ENCODE measurements at places on chromosomes 12 and 14.
A peak's percentile ranks its signal among the peaks of the same experiment; 100 is the strongest.

DNA sequence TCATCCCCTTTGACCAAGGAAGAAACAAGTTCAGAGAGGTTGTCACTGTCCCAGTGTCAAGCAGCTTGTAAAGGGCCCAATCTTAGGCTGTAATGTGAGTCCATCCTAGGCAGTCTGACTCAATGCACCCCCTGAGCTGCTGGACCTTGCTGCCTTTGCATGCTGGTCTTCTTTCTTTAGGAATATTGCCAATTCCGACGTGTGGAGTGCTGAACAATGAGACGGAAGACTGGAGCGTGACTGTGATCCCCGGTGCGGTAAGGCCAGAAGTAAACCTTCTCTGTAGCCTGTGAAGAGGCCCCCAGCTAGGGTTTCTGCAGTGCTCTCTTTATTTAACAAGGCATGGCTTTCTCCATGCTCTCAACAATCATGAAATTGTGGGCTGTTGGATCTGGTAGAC is 963 bp downstream of the TCTN2 start:
- DNase-seq, result no peak

DNA sequence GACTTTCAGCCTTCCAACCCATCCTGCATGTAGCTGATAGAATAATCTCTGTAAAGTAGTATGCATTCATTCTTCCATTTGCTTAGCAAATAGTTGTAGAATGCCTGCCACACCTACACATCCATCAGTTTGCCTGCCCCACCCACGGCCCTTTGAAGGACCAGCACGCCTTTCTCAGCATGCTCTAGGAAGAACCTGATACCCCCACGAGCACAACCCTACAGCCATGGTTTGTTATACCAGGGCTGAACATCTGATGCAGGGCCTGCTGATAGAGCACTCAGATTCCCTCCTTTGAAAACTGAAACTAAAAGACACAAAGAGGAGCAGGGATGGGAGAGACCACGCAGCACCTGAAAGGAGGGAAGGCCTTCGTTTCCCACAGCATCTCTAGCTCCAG is 205.1 kb downstream of the ANO2 start:
- no peak for DNase-seq

GRCh38 chr12:88566430-88566829 is 13.8 kb downstream of the KITLG start:
- DNase-seq, result no peak

DNA sequence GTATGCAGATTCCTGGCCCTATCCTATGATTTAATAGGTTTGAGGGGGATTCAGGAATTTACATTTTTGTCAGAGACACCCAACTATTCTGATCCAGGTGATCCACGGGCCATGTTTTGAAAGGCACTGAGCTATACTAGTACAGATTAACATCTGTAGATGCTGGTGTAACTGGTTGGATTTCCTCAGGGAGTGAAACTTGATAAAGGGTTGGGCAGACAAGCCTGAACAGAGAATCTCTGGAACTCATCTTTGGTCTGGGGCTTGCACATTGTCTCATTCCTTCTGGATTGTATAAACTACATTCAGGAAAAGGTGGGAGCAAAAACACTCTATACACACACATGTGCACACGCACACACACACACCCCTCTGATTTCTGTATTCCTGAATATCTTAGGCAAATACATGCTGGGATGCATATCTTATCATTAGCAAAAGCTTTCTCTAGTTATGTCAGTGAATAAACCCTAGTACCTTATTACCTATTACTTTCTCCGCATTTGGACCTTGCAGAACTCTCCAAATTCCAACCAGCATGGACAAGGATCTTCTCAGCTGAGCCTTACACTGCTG is 104.6 kb downstream of the SLC38A1 start:
- DNase-seq, result no peak

GRCh38 chr12:16118586-16118985 is 158.9 kb downstream of the SLC15A5 start:
- DNase-seq, result no peak

DNA sequence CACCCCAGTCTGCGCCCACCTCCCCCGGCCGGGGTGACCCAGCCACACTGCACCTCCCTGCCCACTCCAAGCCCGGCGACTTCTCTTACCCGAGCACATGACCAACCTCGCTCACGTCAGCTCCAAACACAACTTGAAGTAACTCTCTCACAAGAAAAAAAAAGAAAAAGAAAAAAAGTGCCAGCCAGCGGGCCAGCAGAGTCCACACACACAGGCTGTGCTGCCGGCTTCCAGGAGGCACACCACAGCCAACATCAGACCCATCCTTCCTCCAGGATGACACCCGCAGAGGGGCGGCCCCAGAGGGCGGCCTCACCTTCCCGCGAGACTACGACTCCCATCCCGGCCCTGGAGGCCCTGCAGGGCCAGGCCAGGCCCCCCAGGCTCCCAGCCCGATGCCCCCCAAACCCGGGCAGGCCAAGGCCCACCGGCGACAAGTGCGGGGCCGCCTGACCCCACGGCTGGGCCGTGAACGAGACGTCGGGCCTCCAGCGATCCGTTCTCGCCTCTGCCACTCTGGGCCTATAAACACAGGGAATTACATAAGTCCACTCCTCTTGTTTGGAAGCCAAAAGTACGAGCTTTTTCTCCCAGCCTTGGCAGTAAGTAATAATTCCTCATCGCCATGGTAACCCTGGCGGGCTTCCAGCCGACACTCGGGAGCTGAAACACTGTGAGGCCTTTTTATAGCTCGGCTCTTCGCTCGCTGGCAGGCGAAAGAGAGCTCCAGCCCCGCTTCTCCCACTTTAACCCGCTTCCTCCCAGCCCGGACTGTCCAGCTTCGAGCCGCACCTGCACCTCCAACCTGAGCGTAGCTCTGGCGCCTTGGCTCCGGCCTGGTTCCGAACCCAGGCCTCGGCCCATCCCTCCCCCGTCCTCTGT is 49.1 kb downstream of the NCOR2 start:
- peak; percentile 99 for DNase-seq

DNA sequence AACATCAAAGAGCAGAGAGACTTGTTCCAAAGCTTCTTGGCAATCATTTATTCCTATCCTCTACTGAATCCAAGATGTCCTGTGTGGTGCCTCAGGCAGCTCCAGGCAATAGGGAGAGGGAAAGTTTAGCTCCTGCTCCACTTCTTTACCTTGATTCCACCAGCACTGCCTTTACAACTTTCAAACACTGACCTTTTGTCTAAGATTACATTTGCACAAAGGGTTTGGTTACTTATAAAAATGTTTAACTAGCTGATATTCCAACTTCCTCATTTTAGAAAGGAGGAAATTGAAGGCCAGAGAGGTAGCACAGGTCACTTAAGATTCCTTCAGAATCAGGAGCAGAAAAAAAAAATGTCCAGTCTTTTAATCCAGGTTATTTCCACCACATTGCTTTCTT is 192.7 kb downstream of the BTG1 start:
- no peak for DNase-seq

DNA sequence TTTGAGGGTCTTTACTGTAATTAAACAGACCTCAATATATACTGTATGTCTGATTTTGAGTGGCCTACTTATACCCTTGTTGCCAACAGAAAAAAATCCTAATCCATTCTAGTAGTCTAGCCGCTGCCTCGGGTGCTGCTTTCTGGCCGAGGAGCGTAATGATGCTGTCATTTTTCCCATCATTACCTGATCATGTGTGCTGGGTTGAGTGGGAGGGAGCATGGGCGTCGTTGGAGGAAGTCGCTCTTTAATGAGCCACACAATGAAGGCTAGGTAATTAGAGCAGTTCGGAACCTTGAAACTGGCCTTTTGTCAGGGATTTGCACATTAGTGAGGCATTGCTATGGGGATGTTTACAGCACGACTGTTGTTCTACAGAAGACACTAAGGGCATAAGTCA is 76.1 kb upstream of the RFX4 start:
- no peak for DNase-seq

GRCh38 chr14:103808403-103809001 is 38.9 kb downstream of the PPP1R13B start:
- peak; percentile 71 for DNase-seq

DNA sequence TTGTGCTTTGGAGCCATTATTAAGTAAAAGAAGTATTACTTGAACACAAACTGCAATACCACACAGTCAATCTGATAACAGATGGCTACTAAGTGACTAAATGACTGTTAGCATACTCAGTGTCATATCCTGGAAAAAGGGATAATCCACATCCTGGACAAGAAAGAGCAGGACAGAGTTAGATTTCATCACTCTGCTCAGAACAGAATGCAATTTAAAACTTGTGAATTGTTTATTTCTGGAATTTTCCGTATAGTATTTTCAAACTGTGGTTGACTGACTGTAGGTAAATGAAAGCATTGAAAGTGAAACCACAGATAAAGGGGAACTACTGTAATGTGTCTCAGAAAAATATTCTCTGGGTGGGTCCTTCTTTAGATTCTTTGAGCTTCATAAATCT is 458.8 kb downstream of the TMEM117 start:
- no peak for DNase-seq

DNA sequence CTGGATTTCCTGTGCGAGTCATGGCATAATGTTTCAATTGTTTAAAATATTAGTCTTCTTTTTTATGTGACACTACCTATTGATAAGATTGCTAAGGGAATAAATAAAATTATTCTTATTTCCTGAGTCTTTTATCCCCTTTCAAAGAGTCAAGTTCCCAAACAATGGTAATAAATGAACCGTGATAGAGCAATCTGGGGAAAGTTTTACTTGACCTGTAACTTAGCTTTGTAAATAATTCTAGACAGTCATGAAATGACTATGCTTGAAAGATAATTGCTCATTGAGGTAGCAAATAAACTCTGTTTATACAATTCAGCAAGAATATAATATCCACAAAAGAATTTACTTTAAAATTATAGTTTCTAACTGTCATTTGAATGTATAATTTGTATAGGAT is 82.1 kb downstream of the TSPAN8 start:
- DNase-seq, result no peak

GRCh38 chr12:100476013-100476751 is 2.5 kb downstream of the NR1H4 start:
- DNase-seq, result no peak

GRCh38 chr12:116161588-116161987 is 115.9 kb downstream of the MED13L start:
- no peak for DNase-seq

- no peak for DNase-seq
Measured at GRCh38 chr12:59365133-59365532, 230.7 kb upstream of the SLC16A7 start.

DNA sequence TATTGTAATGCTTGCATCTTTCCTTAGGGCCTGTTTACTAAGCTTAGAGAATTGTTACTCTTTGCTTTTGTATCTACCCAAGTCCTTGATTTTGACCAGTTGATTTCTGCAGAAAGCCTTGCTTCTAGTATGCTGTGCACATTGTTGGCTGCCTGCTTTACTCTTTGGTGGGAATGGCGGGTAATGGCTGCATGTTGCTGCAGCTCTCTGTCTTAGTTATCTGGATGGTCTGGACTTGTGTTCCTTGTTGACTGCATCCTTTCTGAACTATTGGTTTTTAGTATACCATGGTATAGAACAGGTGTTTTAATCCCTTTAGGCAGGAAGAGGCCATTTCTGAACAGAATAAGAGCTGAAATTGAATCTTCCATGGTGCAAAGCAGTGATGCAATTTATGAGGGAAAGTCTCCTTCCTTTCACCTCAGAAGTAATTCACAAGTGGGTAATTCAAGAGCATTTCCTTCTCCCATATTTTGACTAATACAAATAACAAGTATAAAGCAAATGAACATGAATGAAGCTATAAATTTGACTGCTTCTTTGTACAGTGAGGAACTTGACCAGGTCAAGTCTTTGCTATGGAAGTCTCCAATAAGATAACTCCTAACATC is 466.4 kb downstream of the NPAS3 start:
- DNase-seq, result no peak

- DNase-seq, result peak; percentile 86
Measured at GRCh38 chr14:73728717-73729330, 14.6 kb upstream of the PNMA1 start.

GRCh38 chr12:64621257-64621942 is 11.1 kb downstream of the RASSF3 start:
- no peak for DNase-seq

DNA sequence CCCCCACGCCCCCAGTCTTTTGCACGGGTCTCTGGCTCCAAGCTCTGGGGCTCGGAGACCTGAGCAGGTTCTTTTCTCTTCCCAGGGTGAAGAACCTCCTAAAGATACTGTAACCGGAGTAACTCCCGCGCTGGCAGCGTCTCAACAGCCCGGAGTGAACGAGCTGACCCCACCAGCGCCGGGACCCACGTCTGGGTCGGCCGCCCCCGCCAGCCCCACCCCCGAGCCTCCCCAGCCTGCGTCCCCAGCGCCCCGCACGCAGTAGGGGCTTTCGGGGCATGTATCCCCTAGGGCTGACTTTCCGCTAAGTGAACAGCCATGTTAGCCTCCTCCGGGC is 858 bp downstream of the SLC35F4 start:
- no peak for DNase-seq

- no peak for DNase-seq
Measured at GRCh38 chr14:56797569-56798446, 12.5 kb downstream of the OTX2 start.

DNA sequence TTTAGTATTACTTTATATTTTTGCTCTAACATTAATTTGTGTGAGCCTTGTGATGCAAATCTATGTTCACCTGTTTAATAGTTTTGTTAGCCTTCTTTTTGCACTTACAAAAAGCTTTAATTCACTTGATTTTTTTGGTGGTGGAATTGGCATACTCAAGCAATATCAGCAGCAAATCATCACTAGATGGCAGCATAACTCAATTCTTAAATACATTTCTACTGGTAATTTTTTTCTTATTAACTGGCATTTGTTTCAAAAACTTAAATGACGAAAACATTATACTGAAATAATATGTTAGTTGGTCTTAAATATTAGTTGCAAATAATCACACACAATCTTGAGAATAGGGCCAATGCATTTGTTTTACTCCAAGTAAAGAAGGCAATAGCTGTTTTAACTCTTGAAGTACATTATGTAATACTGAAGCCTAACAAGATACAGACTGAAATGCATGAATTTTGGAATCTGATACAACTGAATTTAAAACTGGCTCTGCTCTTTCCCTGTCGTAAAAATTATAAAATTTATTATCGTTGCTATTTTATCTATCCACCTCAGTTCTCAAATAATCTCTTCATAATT is 151.5 kb downstream of the ATXN7L3B start:
- DNase-seq, result no peak

DNA sequence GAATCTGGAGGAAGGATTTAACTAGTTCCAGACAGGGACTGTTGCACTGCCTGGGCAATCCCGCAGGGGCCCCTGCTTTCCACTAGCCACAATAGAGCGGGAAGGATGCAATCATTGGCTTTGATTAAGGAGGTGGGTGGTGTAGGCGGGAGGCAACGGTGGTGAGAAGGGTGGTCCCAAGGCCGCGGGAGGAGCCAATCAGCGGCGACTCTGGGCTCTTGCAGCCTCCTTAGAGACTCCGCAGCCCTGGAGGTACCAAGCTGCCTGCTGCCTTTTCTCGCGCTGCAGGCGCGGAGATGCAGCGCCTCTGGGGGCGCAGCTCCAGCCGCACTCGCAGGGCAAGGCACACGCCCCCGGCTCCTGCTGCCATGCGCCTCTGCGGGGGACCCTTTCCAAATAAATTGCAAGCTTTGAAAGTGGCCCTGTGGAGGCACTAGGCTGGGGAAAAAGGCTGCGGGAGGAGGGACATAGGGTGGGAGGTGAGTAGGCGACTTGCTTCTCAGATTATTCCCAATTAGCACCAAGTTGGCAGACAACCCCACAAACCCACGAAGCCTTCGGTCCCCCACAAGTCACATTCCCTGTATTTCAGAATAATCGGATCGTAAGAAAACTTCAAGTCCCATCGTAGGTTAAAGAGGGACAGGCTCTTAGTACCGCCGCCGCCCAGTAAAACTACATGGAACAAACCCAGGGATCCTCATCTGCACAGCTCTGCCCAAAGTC is 858 bp upstream of the KCNA1 start:
- DNase-seq, result no peak

Measured in left ventricle myocardium inferior (tissue), 1 donor.